Kidney glomerular epithelial cell (primary cell): ENCODE measurements at places on chromosomes 12 and 14.

DNA sequence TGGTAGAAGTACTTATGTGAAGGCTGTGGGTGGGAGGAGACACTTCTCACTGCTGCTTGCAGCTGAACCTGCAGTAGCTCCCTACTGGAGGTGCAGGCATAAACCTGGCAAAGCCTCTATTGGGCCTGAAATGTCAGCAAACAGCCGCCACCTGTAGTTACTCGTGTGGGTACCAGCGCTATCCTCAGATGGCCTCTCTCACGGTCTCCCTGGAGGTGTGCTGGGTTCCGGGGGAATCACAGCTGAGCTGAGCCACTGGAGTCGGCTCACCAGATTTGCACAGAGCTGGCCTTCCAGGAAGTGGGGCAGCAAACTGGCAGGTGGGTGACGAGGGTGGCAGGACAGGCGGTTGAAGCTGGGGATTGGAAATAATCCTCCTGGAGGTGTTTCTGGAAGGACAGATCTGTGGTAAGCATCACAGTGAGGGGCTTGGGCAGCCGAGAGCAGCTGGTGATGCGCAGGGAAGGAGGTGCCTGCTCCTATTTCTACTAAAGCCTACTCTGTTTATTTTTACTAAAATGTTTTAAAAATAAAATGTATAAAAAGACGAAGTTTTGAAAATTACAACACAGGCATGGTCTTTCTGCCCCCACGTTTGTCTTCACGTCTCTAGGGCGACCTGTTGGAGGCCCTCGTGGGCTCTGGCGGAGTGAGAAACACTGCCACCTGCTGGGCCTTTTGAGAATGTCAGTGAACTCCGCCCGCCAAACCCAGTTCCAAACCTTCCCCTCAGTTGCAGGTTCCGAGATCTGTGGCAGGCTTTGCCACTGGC, 67.8 kb upstream of the PLEKHG3 start:
- peak; percentile 56 for DNase-seq

GRCh38 chr14:45287610-45288009, 34.6 kb upstream of the MIS18BP1 start:
- DNase-seq: no peak

GRCh38 chr12:106412563-106412962, 55.0 kb downstream of the POLR3B start:
- no peak for DNase-seq

GRCh38 chr12:123097561-123098084, 53.3 kb downstream of the PITPNM2 start:
- DNase-seq: no peak

DNA sequence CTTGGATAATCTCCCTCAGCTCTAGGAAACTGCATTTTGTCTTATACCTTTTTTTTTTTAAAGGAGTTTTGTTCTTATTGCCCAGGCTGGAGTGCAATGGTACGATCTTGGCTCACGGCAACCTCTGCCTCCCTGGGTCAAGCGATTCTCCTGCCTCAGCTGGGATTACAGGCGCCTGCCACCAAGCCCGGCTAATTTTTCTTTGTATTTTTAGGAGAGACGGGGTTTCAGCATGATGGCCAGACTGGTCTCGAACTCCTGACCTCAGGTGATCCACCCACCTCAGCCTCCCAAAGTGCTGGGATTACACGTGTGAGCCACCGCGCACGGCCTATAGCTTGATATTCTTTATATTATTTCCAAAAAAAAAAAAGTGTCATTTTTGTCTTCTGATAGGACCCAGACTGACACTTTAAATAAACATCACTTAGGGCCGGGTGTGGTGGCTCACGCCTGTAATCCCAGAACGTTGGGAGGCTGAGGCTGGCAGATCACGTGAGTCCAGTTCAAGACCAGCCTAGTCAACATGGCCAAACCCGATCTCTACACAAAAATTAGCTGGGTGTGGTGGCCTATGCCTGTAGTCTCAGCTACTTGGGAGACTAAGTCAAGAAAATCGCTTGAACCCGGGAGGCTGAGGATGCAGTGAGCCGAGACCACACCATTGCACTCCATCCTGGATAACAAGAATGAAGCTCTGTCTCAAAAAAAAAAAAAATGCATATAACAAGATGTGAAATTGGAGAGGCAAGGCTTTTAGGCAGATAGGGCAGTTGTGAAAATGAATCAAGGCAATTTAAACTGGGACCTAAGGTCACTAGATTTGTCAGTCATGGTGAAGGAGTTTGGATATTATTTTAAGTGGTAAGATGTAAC, 18.4 kb downstream of the SLC2A3 start:
- DNase-seq: no peak

DNA sequence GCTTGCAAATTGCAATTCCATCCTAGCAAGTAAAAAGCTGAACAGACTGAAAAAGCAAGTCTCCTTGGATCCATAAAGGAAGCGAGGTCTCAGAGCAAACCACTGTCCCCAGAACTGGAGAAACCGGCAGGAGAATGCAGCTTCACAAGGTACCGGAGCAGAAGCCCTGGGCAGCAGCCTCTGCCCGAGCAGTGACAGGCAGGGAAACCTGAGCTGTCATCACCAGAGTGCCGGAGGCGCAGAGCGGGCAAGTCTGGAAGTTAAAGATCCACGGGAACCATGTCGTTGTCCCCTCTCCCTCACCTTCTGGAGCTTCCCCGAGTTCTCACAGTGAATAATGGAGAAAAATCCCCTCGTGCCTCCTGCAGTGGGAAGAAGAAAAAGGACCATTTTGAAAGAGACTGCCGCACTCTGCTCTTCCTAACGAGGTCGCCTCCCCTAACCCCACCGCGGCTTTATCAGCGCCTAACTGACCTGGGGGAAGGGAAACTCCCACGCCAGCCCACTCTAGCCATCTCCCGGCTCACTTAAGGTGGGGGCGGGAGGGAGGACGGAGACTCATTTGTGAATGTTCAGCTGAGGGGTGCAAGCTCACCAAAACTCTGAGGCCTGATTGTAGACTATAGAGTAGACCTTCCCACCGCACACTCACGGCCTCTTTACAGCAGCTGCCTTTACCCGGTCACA, 27.8 kb downstream of the FBXL14 start:
- DNase-seq: no peak

DNA sequence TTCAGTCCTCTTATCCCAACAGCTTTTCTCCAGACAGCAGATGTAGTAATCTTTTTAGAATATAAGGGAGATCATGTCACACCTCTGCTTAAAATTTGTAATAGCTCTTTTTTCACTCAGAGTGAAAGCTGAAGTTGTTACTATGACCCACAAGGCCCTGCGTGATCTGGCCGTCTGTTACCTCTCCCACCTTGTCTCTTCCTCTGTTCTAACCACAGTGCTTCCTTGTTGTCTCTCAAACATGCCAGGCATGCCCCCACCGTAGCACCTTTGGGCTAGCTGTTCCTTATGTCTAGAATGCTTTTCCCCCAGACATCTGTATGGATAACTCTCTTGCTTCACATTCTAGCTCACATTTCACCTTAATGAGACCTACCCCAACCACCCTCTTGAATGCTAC, 6.5 kb downstream of the NECAP1 start:
- no peak for DNase-seq

DNA sequence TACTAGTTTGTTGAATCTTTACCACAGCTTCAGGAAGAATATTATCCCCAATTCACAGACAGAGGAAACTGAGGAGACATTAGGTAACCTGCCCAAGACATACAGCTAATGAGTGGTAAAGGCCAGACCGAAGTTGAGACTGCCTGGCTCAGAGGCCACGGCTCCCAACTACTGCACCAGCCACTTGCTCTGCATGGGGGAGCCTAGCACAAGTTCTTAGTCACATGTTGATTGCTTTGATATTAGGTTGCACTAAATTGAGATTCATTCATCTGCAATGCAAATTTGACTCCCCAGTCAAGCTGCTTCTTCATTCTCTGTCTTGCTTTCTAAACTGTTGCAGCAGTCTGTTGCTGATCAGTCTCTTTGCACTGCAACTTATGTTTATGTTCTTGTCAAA, 25.9 kb upstream of the POLR3B start:
- DNase-seq: no peak

GRCh38 chr12:62760779-62761178, 174.2 kb downstream of the PPM1H start:
- DNase-seq: peak; percentile 6

- no peak for DNase-seq
Observed at GRCh38 chr12:95484524-95484923, 10.6 kb downstream of the METAP2 start.

DNA sequence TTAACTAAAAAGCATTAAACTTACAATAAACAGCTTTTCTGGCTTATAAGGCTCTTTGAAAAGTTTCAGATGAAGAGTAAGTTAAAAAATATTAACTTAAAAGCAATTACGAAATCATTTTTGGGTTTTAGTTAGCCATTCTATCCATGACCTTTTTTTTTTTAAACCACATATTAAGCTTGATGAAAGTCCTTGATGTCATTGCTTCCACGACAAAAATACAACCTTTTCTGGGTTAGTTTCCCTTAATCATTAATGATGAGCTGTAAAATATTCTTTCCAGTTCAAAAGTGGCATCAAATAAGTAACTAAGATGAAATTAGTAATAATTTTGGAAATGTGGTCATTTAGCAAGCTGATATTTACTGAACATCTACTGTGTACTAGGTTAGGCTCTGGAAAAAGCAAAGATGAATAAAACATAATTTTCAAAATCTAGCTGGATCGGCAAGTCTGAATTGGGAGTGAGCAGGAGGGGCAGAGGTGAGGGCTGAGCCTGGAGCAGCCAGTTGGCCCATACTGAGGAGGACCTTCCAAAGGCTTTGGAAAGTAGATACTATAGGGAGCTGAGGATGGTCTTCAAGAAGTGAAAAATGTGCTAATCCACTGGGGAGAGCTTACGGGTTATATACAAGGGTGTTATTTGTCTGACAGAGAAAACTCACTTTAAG, 345.2 kb downstream of the ZFP36L1 start:
- no peak for DNase-seq

DNA sequence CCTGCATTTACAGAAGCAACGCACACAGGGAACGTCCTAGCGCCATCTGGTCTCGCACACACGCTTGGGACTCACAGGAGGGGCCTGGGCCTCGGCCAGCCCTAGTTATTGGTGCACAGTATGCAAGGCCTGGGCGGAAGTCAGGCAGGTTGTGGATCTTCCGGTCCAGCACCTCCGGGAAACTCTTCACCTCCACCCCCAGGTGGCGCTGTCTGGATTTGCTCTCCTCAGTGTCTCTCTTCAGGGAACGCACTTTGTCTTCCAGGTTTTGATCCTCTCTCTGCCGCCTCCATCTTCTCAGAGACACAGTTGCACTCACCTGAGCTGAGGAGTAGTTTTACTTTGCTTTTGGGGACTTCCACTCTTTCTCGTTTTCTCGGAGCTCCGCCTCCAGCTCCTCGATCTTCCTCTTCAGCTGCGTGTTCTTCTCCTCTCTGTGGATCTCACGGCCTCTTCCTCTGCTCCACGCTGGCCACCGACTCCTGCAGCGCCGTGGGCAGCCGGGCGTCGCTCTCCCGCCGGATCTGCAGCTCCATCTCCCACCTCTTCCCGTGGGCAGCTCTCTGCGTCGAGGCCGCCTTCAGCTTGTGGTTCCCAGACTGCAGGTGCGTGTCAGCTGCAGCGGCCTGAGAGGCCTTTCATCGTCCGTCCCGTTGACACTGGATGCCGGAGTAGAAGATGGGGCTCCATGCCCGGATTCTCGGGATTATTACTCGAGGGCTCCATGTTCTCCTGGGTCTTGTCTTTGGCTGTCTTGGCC, 933.8 kb downstream of the TMEM121 start:
- no peak for DNase-seq

- peak; percentile 78 for DNase-seq
Observed at GRCh38 chr14:74501135-74501614, 7.6 kb downstream of the ISCA2 start.

DNA sequence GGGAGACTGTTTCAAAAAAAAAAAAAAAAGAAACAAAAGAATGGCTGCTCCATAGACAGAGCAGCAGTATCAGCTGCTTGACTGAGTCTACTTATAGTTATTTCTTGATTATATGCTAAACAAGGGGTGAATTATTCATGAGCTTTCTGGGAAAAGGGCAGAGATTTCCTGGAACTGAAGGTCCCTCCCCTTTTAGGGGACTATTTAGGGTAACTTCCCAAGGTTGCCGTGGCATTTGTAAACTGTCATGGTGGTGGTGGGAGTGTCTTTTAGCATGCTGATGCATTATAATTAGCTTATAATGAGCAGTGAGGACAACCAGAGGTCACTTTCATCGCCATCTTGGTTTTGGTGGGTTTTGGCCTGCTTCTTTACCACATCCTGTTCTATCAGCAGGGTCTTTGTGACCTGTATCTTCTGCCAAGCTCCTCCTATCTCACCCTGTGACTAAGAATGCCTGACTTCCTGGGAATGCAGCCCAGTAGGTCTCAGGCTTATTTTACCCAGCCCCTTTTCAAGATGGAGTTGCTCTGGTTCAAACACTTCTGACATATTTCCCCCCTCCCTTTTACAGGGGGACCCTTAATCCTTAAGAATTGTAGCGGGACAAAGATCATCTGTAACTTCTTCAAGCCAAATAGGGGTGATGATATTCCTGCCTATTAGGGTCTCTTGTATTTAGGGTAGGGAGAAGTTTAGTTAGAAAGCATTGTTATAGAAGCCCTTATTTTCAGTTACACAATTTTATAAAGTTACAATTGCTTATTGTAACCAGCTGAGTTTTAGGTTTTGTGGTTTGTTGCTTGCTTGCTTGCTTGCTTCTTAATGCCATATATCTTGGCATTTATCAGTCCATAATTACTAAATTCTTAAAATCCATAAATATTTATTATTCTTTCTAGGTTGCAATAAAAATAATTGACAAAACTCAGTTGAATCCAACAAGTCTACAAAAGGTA, 42.5 kb downstream of the MARK3 start:
- DNase-seq: no peak

GRCh38 chr12:110848314-110848923, 1.6 kb downstream of the CCDC63 start:
- no peak for DNase-seq

GRCh38 chr12:25854991-25855390, 103.5 kb upstream of the RASSF8 start:
- DNase-seq: no peak

DNA sequence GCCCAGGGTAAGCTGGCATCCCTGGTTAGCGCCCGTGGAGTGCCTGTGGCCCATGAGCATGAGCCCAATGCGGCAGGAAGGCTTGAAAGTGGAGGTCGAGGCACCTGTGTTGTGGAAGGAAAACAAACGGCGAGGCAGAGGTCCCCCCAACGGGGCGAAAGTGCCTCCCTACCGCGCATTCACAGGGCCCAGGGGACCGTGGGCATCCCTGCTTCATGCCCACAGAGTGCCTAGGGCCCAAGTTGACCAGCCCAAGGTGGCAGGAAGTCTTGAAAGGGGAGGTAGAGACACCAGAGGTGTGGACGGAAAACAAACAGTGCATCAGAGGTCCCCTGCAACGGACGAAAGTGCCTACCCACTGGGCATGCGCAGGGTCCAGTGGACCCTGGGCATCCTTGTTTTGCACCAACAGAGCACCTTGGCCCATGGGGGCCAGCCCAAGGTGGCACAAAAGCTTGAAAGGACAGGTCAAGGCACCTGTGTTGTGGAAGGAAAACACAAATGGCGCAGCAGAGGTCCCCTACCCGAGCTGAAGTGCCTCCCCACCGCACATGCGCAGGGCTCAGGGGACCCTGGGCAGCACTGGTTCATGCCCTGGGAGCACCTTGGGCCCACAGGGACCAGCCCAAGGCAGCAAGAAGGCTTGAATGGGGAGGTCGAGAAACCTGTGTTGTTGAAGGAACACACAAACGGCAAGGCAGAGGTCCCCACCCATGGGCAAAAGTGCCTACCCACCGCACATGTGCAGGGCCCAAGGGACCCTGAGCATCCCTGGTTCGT, 377.5 kb downstream of the ALG10 start:
- no peak for DNase-seq

GRCh38 chr12:132155771-132156572, 11.7 kb downstream of the NOC4L start:
- DNase-seq: no peak
